ENCODE measurements at places on chromosomes 4 and X.

DNA sequence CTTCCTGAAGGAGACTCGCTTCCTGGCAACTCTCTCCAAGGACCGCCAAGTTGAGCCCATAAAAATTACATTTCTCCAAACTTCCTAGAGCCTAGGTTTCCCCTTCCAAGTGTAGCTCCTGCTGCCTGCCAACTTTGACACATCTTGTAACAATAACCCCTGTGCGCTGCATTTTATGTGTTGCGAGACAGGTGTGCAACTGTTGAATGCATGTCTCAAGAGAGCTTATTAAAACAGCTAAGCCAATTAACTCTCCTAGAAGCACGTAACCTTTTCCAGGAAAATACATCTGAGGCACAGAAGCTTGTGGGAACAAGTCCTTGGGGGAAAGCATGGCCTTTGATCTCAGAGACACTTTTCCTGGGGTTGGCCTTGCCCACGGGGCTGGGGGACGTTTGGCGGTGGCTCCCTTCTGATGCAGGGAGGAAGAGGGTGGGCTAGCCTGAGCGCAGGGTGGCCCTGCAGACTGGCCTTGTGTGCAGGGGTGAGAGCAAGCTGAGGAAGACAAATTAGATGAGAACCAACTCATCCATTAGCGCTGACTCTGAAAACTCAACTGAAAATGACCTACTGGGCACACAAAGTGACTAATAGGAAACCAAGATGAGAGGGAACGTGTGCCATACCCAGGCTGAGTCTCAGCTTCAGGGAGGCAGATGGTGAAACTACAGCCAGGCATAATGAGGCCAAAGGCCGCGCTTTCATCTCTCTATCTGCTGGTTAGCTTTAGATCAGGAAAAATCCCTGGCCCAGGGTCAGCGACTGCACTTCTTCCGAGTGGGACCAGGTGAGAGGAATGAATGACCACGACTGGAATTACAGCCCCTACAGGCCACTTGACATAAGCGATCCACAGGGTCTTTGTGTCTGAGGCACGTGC lies 75.3 kb downstream of the ENPP6 start:
- DNase-seq, result peak; percentile 21

GRCh38 chr4:11719879-11720278 lies 291.2 kb upstream of the HS3ST1 start:
- DNase-seq, result no peak

- no peak for DNase-seq
Observed at GRCh38 chr4:73740353-73740778, at the start of gene CXCL8. TSS of gene CXCL8 (plus strand) at chr4:73740569. CDS start at chr4:73740659, 90 bp downstream.

DNA sequence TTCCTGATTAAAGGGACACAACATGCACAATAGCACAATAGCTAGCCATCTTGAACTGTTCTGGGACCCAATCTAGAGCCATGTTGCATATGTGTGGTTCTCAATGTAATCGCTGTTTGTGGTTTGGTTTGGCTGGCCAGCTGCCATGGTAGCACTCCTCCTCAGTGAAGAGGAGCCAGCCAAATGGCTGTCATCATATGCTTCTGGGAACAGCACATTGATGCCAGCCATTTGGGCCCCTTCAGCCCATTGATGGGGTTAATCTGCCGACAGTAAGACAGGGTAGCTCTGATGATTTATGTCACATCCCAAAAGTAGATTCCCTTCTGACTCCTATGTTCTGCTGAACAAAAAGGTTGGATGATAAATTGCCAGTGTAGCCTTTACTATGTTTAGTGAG lies 48.5 kb downstream of the AWAT2 start:
- peak; percentile 48 for DNase-seq

GRCh38 chrX:150007356-150007755 lies 69.1 kb upstream of the EOLA2 start:
- DNase-seq, result no peak

GRCh38 chr4:138196153-138196552 lies 46.0 kb downstream of the SLC7A11 start:
- DNase-seq, result no peak

GRCh38 chr4:124555959-124556358 lies 156.6 kb downstream of the ANKRD50 start:
- DNase-seq, result no peak

- no peak for DNase-seq
Observed at GRCh38 chr4:101699441-101700124, 90.9 kb upstream of the BANK1 start.

GRCh38 chrX:34555481-34555880 lies 101.6 kb downstream of the TMEM47 start:
- DNase-seq, result no peak

DNA sequence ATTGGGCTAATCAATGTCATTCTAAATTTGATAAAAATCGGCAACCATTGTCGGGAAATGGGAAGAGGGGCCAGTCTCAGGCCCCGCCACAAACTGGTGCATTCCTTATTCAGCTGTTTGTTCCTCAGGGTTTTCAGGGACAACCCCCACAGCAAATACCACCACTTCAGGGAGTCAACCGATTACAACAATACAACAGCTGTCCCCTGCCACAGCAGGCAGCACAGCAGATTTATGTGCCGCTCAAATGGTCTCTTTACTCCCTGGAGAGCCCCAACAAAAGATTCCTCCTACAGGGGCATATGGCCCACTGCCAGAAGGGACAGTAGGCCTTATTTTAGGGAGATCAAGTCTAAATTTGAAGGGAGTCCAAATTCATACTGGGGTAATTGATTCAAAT lies 61.8 kb downstream of the ZNF732 start:
- DNase-seq, result no peak

DNA sequence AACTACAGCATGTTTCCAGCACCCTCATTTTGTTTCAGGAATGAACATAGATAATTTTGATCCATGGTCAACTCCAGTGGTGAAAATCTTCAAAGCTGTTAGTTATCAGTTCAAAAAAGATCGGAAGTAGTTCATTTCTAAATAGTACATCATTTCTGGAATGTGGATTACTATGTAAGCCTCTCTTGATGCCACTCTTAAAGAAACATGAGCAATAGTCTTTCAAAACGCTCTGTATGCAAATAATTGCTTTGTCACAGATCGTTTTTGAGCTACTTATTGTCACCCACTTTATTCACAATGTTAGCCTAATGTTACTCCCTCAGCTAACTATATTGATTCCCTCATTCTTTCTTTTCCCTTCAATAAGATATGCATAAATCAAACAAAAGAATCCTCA lies 65.7 kb downstream of the NEIL3 start:
- DNase-seq, result no peak

GRCh38 chr4:120920666-120921065 lies 1.9 kb downstream of the PRDM5 start:
- DNase-seq, result no peak

GRCh38 chr4:7299010-7299907 lies 106.9 kb downstream of the SORCS2 start:
- DNase-seq, result peak; percentile 96

GRCh38 chr4:25163196-25163595 lies 2.9 kb upstream of the SEPSECS start:
- DNase-seq, result no peak

- no peak for DNase-seq
Observed at GRCh38 chr4:87410157-87410556, 12.2 kb upstream of the NUDT9 start.

DNA sequence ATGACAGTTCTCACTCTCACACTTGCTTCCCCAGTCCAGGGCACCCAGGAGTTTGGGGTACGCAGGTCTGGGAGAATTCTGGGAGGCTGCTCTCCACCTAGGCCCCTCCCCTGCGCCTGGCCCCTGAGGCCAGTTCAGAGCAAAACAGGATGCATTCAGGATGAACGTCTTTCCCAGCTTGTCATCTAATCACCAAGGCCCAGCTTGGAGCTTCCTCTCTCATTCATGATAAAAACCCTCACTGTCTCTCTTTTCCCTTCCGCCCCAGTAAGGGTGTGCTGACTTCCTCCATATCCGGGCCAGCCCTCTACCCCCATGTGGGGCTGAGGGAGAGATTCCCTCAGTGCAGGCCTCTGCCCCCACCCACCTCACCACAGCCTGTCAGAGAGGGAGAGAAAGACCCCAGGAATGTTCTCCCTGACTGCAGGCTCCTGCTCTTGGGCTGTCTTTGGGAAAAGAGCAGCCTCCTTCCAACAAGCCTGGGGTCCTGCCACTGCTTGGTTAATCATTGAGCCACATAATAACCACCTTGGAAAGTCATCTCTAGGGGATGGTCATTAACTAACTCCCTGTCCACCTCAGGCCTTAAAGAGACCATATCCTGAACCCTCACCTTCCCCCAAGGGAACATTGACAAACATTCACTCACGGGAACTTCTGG lies 50.1 kb downstream of the STARD8 start:
- DNase-seq, result no peak

- DNase-seq, result peak; percentile 65
Observed at GRCh38 chrX:38220024-38220414, 652 bp downstream of the SRPX start.

DNA sequence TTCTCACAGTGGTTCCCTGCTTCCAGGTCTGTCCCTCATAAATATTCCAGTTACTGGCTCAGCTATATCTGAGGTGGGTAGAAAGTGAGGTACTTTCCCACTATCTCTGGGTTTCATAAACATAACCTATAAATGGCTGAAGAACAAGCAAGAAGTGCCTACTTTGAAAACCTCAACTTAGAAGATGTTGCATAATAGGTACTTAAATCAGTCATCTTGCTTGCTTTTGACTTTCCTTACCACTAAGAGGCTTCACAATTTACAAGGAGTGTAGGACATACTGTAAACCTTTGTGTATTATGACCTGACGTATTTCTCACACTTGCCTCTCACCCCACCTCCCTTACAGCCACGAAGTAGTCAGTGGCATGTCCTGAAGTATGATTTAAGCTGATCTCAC lies 145.9 kb downstream of the PCDH19 start:
- DNase-seq, result no peak

DNA sequence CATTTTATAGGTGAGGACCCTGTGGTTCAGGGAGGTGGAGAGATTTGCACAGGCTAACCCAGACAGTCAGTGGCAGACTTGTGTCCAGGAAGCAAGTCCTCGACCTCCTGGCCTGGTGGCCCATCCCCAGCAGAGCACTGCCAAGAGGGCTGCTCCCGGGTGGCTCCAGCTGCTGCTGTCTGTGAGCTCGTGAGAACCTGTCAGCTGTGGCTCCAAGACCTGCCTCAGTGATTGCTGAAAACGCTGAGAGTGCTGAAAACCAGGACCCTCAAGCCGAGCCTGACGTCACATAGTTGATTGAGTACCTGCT lies 74.2 kb downstream of the RTL9 start:
- no peak for DNase-seq

DNA sequence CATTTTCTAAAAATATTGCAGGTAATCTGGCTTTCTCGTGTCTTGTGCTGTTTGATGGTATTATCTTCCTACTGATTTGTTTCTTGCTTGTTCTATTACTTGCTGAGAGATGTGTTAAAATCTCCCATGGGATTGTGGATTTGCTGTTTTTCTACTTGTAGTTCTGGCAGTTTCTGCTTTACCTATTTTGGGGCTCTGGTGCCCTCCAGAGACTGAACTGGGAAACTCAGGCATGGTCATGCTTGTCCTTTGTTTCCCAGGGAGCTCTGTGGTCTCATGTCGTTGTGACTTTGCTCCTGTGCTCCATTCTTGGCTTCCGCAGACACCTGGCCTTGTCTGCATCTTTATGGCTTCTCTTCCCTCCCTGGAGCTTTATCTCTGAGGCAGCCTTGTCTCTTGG lies 39.5 kb downstream of the NSD2 start:
- DNase-seq, result no peak

DNA sequence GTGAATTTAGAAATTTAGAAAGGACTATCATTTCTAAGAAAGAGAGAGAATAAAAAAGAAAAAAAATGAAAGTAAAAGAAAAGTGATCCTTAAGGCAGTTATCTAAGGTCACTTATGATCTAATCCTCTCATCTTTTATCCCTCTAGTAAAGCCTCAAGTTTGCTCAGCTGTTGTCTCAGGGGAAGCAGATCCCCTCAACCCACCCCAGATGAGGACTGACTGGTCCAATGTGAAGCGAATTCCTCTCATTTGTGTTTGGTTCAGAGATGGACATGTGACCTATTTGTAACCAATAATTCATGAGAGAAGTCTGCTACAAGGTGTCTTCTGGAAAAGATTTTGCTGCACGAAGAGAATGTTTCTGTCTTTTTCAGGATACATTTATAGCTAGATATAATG lies 1591.3 kb downstream of the ADGRL3 start:
- DNase-seq, result no peak

DNA sequence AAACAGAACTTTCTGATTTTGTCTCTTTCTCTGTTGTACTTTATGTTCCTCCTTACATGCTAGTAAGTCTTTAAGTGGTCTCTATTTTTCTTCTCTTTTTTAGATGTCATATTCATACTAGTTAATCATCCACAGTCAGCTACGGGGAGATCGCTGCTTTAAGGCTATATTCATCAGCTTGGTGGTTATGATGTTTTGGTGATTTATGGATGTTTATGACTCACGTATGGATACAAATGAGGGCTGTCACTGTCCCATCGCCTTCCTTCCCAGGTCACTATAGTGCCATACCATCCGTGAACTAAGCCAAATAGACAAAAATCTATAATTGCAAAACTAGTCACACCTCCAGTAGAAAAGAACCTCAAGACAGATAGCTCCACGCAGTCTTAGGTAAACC lies 296.8 kb upstream of the AADAT start:
- no peak for DNase-seq

- DNase-seq, result no peak
Observed at GRCh38 chr4:82360298-82361177, 13.3 kb downstream of the HNRNPD start.

DNA sequence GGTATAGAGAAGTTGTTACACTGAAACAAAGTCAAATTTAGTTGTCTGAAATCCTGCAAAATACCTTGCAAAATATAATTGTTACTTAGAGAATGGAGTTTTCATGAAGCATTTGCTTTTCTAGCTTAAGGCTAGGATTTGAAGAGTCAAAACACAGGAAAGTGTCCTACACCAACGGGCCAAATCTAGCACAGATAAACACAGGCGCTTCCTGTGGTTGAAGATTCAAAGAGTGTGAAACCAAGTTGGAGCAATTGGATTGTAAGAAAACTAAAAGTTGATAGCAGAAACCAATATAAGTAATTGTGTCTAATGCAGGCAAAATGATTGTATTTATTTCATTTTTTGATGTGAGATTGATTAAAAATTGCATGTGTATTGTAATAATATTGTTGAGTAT lies 2002.5 kb upstream of the TENM3 start:
- DNase-seq, result no peak

DNA sequence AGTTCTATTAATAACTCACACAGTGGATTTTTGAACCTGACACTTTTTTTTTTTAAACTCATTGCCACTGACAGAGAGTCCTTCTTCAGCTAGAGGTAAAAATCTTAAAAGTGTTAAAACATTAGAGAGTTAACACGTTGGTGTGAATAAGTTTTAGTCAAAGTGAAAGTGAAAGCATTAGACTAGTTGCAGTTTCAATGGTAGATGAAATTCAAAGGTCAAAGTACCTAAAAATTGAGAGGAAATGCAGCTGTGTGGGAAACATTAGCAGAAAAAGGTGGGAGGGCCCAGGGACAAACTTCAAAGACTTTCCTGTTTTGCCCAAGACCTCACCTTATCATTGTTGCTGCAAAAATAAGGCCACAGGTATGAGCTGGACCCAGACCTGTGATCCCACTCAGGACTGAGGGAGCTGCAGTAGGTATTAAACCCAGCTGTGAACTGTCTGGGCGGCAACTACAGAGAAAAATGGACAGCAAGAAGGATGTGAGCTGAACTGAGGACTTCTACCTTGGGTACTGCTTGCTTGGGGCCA lies 17.6 kb upstream of the GABRA4 start:
- DNase-seq, result no peak
